ENCODE measurements at places on chromosomes 12 and 14.

DNA sequence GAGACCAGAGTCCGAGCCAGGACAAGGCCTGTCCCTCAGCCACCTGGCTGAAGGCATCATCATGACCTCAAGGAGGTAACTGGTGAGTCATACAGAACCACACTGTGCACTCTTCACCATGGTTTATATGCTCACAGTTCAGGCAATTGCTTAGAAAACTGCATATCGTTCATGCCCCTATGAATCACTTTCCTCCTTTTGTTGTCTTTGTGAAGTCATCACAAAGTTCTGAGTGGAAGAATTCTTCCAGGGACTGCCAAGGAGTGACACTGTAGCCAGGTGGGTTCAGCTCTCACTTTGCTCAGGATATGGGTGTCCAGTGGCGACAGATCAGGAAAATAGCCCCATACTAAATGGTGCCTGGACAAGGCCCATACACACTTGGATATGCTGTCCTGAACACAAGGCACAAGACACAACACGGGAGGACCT, 92.5 kb downstream of the DPF3 start:
- DNase-seq: no peak

DNA sequence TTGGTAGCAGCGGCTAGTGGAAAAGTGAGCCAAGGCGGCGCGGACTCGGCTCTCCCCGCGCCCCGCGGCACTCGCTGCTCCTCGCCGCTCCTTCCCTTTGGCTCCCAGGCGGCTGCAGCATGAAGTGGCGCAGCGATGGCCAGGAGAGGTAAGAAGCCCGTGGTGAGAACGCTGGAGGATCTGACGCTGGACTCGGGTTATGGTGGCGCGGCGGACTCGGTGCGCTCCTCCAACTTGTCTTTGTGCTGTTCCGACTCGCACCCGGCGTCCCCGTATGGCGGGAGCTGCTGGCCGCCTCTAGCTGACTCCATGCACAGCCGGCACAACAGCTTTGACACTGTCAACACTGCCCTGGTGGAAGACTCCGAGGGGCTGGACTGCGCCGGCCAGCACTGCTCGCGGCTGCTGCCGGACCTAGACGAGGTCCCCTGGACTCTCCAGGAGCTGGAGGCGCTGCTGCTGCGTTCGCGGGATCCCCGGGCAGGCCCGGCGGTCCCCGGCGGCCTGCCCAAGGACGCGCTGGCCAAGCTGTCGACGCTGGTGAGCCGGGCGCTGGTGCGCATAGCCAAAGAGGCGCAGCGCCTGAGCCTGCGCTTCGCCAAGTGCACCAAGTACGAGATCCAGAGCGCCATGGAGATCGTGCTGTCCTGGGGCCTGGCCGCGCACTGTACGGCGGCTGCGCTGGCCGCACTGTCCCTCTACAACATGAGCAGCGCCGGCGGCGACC, 225.6 kb upstream of the CRY1 start:
- DNase-seq: no peak

GRCh38 chr12:105945880-105946279, 192.9 kb downstream of the NUAK1 start:
- no peak for DNase-seq

DNA sequence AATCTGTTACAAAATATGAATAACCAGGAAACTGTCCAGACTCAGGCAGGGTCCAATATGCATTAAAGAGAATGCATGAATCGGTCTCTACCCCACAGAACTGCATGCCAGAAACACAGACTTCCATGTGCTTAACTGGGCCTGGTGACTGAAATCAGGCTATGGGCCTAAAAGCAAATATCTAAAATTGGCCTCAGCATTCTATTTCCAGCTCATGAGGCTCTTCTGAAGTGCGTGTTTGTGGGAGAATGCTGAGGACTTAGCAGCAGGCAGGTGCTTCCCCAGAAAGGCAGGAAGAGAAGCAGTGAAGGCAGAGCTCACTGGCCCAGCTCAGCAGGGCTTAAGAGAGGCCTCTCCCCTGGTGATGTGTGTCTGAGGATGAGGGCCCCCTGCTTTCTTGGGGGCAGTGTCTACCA, 48.5 kb downstream of the ADGRD1 start:
- no peak for DNase-seq

DNA sequence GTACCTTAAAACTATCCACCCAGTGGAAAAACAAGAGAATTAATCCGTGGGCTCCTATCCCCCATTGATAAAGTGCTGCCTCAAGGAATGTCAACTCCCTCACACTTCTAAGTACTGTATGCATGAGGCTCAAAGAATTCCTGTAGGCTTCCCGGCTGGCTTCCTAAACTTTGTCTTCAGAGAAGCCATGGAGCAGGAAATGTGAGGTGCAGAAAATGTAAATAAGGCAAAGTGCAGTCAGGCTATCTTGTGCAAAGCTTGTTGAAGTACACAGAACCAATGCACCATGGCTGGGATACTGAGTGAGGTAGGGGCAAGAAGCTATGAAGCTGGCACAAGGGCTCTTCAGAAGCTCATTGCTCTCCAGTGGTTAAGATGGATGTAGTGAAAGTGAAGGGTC, 611.0 kb downstream of the FSCB start:
- DNase-seq: no peak

GRCh38 chr12:28882444-28882843, 266.6 kb upstream of the FAR2 start:
- DNase-seq: no peak

- no peak for DNase-seq
Observed at GRCh38 chr14:88683119-88683518, 109.6 kb downstream of the EML5 start.

DNA sequence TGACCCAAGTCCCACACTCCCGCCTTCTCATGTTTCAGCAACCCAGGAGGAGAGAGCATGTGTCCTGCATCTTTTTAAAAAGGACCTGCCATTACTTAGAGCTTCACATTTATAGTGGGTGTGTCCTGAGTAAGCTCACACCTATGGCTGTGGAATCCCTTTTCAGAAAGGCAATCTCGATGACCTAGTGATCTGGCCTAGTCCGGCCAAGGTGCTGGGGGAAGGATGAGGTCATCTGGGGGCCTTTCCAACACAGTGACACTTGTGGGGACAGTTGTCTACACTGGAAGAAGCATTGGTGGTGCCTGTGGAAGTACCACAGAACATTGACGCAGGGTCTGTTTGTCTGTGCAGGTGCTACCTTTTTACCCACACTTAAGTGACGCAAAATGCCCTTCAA, 8.2 kb downstream of the TCP11L2 start:
- no peak for DNase-seq

- DNase-seq: no peak
Observed at GRCh38 chr14:49516286-49516685, 69.9 kb downstream of the RPS29 start.

- DNase-seq: no peak
Observed at GRCh38 chr12:130832561-130833209, 6.4 kb downstream of the STX2 start.

DNA sequence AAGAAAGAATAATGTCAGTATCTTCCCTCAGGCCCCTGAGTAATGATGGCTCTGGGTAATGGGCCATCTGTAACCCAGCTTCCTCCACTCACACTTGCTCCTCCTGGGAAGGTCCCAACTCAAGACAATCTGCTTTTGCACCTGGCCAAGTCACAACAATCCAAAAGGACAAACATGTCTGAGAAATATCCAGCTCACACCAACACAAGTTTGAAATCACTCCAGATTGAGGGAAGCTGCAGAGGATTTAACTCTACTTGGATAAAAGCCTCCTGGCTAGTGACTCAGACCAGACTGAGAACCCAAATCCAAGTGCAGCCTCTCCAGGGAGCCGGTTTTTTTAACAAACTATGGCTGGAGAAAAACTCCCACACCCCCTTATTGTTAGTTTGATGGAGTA, 34.2 kb downstream of the RTRAF start:
- DNase-seq: no peak

GRCh38 chr12:19915392-19916195, 452.7 kb upstream of the PDE3A start:
- no peak for DNase-seq

DNA sequence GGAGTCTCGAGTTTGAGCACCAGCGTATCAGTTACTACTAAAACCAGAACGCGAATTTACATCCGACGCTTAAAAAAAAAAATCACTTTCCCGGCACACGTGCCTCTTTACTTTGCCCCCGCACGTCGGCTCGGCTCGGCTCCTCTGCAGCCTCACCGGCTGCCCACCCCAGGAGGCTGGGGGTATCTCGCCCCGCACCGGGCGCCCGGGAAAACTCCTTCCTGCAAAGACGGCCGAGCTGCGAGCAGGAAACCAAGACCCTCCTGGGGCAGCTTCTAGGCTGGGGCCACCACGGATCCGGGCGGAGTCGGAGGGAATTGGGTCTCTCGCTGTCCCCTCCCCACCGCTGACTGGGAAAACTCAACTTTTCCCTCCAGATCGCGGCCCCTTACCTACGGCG, 610 bp downstream of the VSIG10 start:
- no peak for DNase-seq

DNA sequence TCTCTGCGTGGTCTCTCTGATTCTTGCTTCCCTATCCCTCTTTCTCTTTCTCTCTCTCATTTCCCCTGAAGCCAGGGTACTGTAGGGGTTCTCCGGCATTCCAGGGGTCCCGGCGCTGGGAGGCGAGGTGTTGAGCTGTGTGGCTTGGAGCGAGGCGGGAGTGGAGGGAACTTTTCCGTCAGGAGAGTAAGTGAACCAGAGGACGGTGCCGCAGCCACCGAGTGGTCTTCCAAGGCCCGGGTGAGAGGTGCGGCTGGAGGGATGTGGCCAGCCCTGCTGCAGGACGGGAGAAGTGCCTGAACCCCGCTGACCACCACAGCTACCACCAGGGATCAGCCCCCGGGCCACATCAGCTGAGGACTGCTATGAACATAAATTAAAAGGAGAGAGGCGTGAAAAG, 68.2 kb upstream of the FAM181A start:
- no peak for DNase-seq

Measured in SK-N-MC (cell line).